ENCODE measurements at places on chromosomes 3 and 15.

- no peak for DNase-seq
Measured at GRCh38 chr3:58528629-58529028, 8.4 kb downstream of the ACOX2 start.

GRCh38 chr15:60507596-60508424 is 28.9 kb upstream of the ICE2 start:
- DNase-seq = peak; percentile 14

- DNase-seq = no peak
Measured at GRCh38 chr15:37031198-37031597, 69.2 kb downstream of the MEIS2 start.

- DNase-seq = no peak
Measured at GRCh38 chr15:43274136-43274535, 7.4 kb upstream of the TGM5 start.

- DNase-seq = no peak
Measured at GRCh38 chr3:66592927-66593625, 92.3 kb upstream of the LRIG1 start.

DNA sequence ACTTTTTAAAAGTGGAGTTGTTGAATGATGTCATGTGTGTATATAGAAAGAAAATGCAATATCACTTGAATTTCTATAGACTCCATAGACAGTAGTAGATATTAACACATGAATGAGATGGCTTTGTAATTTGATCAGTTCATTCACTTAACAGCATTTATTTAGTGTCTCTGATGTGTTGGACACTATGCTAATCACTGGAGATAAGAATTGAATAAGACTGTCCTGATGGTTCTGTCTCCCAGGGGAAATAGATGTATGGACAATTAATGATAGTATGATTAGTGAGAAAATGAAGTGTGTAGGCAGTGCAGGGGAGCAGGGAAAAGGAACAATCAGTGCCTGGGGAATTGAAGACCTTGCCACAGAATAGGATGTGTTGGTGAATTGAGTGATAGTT is 72.9 kb downstream of the RIOX2 start:
- DNase-seq = no peak

GRCh38 chr3:110069761-110070160 is 732.4 kb upstream of the DPPA4 start:
- no peak for DNase-seq

DNA sequence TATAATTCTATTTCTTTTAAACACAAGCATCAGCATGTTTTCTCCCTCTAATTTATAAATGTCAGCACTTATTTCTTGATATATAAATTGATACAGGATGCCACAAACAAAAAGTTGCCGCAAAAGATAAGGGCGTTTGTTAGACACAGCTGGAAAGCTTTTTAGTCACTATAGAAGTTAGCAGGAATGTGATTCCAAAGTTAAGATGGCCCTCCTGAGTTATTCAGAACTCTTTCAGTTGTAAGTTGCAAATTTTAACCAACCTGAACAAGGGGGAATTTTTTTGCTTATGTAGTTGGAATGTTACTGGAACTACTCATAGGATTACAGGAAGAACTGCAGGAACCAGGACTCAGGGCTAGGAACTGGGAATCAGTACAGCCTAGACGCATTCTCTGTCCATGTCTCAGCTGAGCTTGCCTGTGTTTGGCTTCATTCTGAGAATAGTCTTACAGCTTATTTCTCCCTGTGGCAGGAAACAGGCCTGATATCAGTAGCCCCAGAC is 166.3 kb downstream of the VGLL4 start:
- DNase-seq = no peak

GRCh38 chr3:38397320-38397719 is 50.7 kb downstream of the XYLB start:
- DNase-seq = no peak

DNA sequence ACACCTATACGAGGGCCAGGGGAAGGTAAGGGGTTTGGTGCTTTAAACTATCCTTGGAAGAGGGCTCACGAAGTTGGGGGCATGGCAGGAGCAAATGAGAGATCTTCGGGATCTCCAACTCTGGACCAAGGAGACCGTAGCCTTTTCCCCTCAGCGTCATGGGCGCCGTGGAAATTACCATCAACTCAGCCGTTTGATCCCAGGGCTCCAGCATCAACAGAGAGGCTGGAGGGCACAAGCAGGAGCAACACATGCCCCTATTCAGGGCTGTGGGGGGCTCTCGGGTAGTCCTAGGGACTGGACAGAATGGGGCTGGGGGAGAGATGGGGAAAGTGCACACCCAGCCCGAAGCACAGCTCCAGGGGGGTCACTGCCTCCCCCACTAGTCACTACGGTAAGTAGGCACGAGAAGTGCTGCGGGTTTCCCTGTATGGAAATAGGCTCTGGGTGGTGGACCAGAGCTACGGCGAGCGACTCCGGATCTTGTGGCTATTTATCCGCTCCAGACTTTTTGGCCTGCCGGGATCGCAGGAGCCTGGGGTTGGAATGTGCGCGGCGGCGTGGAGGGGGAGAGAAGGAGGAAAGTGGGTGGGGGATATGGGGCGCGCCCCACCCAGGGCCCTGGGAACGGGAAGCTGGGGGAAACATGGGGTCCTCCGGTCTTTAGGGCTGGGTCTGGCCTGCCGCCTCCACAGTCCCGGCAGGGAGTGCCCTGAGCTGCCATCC is 539 bp upstream of the LAMB2 start:
- no peak for DNase-seq

Measured in stimulated activated CD8-positive, alpha-beta memory T cell treated with anti-CD3 and anti-CD28 coated beads, Interleukin-12 subunit alpha, Interleukin-12 subunit beta, amount 100 ng/mL, for 4 hours (primary cell).